Fibroblast of skin of left quadriceps (primary cell): ENCODE measurements at places on chromosomes 13 and 19.
A peak's percentile ranks its signal among the peaks of the same experiment; 100 is the strongest.

DNA sequence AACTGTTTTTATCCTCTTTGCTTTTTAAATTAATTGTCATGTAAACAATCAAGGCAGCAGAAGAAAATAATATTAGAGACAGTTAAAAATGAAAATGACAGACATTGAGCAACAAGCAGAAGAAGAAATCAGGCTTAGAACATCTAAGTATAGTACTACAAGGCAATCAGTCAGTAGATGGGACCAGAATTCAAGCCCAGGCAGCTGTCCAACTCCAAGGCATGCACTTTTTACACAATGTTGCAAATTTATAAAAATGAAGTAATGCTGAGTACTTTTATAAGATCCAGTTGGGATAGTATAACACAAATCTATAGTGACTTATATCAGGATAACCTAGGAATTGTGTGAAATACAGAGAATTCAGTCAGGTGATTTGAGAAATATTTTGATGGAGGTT lies 2815.8 kb downstream of the PCDH9 start:
- DNase-seq, result no peak

DNA sequence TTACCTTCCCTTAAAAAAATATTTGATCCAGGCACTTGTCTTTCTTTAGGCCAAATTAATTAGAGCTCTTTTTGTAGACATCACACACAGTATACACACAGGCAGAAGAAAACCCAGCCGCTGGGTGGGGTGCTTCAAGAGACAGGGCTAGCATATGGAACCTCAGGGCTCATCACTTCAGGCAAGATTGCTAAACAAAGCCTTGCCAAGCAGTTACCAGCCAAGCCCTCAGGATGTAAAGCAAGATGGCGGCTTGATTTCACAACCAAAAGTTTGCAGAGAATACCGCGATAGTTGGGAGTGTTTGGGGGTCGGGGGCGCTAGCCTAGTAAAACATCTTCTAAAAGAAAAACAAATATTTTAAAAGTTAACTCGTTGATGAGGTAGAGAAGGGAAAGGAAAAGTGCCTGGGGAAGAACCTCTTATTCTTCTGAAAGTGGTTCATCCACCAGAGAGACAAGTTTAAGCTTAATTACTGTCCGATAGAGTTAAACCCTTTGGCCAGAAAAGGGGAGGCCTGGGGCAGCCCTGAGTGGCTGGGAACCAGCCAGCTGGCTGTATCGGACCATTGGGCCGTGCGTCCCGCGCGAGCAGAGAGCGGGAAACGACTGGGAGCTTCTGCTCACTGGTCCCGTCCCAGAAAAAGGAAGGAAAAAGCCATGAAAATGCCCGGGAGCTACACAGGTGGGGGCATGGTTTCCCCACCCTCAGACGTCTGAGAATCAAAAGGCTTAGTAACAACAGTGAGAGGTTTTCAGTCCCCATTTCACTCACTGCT lies 254.9 kb upstream of the PCDH20 start:
- DNase-seq, result no peak

DNA sequence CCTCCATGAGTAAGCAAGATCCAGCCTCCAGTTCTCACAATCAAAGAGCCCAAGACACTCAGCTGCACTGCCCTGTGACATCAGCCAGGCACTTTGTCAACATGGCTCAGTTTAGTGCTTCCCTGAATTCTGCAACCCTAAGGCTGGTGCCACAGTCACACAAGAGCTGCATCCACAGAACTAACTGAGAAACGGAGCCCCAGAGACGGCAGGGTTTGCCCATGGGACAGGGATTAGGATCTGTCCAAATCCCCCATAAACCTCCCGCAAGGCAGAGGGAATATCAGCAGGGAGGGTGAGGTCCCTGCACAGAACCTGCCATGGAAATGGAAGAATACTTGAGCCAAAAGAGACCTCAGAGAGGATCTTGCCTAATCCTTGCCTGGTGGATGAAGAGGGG lies 70.4 kb upstream of the UQCRFS1 start:
- DNase-seq, result no peak

- DNase-seq, result no peak
These were observed 22.5 kb downstream of the MAST3 start for GRCh38 chr19:18120127-18120526.

DNA sequence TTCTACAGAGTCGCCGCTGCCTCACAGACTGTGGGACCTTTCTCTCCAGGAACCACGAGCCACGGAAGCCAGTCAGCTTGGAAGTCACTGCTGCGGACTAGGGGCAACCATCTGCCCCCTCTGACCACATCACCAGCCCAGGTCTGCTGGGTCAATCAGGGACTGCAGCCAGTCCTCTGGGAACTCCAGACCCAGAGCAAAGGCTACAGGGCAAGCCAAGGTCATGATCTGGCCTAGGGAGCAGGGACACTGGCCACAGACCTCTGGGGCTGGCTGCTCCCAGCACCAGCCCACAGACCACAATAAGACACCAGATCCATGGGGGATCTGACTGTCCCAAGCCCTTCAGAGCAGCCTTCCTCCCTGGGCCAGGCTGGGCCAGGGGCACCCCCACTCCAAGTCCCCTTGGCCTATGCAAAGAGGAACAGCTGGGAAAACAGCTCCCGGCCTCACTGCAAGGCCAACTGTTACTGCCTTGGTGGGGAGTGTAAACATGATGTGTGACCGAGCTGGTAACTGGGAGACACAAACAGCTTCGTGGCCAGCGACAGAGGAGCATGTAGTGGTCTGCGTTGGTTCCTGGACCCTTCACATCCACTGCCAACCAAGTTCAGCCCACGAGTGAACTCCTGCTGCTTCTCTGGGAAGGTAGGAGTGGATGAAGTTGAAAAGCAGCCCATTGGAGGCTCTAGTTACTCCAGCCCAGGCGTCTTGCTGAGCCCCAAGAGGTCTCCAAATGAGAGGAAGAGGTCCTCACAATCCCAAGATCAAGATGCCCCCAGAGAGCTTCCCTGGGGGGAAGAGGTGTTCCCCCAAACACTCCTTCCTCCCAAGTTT lies 1.5 kb downstream of the AKT2 start:
- DNase-seq, result no peak

DNA sequence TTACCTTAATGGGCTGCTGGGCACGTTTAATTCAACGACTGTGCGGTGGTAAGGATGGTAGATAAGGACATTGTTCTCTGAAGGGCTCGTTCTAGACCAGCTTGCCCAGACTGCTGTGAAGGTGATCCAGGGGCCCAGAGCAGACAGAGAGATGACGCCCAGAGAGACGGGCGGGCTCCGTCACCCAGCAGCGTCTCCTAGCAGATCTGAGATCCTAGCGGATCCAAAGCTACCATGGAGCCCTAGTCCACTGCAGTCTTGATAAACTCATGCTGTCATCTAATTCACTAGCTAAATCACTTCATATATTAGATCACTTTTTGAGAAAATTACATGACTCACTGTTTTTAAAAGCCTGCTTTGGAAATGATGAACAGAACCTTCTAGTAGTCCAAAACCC lies 21.5 kb downstream of the COL4A2 start:
- no peak for DNase-seq

DNA sequence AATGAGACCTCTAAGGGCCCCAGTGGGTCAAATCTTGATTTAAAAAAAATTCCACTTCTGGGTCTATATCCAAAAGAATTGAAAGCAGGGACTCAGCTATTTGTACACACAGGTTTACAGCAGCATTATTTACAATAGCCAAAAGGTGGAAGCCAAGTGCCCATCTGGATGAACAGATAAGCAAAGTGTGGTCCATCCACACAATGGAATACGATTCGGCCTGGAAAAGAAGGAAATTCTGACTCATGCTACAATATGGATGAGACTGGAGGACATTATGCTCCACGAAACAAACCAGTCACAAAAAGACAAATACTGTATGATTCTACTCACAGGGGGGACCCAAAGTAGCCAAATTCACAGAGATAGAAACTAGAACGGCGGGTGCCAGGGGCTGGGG lies 76.7 kb downstream of the CACNA1A start:
- DNase-seq, result no peak

DNA sequence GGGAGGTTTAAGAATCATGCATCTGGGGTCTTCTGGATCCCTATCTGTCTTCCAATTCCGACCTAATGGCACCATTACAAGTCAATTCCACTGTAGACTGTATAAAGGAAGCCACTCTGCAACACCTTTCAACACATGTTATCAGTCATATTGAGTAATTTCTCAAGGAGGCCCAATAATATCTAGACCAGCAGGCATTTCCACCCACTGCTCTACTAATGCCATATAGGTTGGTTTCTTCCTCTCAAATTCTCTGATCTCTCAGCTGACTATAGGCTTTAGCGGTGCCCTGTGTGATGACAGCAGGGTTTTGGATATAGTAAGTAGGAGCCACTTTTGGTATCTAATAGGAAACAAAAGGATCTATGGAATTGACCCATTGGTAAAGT lies 12.4 kb upstream of the ITM2B start:
- no peak for DNase-seq

GRCh38 chr19:28475525-28475924 lies 737.4 kb downstream of the UQCRFS1 start:
- DNase-seq, result no peak

GRCh38 chr13:93316841-93317240 lies 90.2 kb downstream of the GPC6 start:
- no peak for DNase-seq

DNA sequence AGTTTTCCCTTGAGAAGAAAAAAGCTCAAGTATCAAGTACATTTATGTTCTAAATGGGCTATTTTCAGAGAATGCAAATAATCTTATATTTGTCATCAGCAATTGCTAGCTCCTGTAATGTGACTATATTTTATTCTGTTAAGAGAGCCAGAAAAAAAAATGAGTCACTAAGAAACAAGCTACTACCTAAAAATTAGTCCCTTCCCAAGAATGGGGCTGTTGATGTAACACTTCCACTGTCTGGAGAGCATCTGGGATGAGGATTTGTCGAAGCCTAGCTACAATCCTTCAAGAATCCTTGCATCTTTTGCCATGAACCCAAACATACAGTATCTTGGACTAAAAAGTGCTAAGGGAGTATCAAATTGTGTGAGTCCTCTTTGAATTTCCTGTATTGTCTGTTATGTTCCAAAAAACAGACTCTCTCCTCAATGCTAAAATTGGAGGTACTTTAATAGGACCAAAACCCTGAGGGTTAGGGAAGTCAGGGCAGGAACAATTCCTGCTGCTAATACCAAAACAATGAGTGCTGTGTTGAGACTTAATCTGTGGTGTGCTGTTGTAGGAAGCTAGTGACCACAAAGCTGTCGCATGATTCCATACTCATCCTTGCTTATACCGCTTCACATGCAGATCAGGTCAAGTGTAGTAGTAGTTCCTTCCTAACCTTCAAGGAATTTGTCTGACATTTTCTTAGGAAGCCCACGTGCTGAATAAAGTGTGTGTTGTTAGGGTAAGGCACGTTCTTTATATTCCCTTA lies 4.9 kb upstream of the ZC3H13 start:
- DNase-seq, result no peak

DNA sequence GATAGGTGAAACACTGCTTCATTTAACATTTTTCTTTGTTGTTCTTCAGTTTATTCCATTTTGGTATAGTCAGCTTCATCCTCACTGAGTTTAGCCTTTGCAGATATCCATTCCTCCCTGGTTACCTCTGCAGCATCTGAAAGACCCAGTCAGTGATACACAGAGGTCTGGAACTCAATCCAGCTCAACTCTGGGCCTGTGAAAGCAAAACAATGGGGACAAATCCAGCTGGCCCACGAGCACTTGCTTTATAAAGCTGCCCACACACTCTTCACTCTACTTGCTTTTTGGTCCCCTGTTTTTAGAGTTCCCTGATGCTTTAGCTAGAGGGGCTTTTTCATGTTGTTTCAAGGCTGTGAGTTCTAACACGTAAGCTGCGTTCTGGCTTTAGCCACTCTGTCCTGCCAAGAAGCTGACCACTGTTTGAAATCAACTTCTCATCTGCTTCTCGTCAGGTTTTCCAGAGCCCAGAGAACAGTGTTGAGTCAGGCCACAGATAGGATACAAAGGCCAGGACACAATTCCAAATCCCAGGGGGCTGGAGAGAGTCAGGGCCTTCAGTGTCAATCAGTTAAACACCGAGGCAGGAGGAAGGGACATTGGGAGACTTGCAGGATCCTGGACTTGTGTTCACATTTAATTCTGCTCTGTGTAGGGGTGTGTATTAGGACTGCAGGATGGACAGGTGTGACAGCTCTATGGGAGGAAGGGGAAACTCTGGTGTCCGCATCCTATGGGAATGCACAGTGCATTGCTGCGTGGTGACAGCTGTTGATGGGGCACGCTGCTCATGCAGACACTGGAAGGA lies 83.5 kb upstream of the RNF113B start:
- DNase-seq, result no peak

DNA sequence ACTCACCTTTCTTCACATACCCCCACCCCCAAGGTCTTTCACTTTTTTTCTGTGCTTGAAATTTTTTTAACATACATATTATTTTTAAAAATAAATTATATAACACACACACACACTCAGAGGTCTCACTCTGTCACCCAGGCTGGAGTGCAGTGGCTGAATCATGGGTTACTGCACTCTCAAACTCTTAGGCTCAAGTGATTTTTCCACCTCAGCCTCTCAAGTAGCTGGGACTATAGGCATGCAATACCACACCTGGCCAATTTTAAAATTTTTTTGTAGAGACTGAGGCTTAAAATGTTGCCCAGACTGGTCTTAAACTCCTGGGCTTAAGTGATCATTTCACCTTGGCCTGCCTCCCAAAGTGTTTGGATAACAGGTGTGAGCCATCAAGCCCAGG lies 32.9 kb upstream of the ZNF429 start:
- no peak for DNase-seq

GRCh38 chr13:51564671-51565070 lies 19.6 kb upstream of the WDFY2 start:
- no peak for DNase-seq

- DNase-seq, result no peak
These were observed 38.4 kb upstream of the CYP4F8 start for GRCh38 chr19:15576526-15577156.

- DNase-seq, result no peak
These were observed 26.9 kb downstream of the SLITRK6 start for GRCh38 chr13:85772367-85772766.

GRCh38 chr19:28297036-28297435 lies 915.9 kb downstream of the UQCRFS1 start:
- DNase-seq, result no peak

DNA sequence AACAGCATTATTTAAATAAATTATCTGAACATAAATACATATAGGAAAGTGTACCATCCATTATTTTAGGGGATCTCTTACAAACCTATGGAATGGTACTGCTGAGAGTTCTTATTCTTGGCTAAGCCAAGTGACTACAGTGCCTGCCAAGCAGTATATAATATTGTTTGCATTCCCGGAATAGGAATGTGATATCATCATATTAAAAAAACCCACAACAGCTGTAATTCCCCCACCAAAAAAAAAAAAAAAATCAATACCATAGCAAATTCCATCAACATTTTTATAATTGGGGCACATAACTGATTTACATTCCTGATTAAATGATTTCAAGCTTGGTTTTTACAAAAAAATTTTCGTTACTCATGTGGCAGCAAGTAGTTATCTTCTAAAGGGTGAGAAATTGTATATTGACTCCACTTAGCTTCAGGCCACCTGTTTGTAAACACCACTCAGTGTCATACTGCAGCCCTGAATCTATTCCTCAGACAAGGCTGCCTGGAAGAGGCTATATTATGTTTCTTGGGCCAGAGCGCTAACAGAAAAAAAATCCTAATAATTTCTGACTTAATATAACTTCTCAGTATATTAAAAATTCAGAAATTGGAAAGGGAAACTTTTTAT lies 278.1 kb downstream of the DNAJC15 start:
- DNase-seq, result peak; percentile 44

- DNase-seq, result no peak
These were observed 7.6 kb upstream of the LMNB2 start for GRCh38 chr19:2464389-2464788.

GRCh38 chr13:30418075-30418716 lies 4.1 kb upstream of the UBE2L5 start:
- DNase-seq, result no peak
